Adipocyte (in vitro differentiated cells): ENCODE measurements at places on chromosomes 7 and 10.

GRCh38 chr7:23022258-23022769 lies 8.4 kb upstream of the HYCC1 start:
- DNase-seq: peak; percentile 66

DNA sequence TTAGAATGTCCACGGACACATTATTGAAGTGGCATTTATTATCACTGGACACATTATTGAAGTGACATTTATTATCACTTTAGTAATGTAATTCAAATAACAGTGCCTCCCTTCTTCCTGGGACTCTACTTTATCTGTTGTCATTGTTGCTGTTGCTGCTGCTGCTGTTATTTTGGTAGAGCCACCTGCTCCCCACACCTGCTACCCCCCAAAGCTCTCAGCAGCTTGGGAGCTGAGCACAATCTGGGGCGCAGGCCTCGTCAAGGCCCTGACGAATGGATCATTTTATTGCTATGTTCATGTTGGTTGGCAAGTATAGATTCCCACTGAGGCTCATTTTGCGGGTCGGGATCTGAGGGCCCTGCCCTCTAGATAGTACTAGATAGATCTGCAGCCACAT lies 24.8 kb downstream of the FIGNL1 start:
- no peak for DNase-seq

GRCh38 chr7:127819975-127820731 lies 168.2 kb downstream of the SND1 start:
- DNase-seq: peak; percentile 49

- no peak for DNase-seq
Measured at GRCh38 chr10:48651293-48651692, 33.4 kb upstream of the WDFY4 start.

DNA sequence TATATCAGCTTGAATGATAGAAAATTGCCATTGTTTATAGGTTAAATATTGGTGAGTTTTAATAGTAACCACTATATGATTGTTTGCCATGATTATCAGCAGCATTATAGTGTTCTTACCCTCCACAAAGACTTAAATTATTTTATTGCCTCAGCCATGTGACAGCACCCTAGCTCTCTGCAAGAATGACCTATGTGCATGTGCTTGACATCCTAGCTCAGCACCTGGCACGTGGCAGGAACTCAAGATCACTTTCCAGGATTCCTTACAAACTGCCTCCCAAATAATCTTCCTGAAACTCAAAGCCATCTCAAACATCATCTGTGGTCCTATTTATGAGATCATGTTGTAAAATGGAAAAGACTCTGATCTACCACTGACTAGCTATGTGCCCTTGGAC lies 68.1 kb upstream of the ANKRD30A start:
- DNase-seq: no peak

DNA sequence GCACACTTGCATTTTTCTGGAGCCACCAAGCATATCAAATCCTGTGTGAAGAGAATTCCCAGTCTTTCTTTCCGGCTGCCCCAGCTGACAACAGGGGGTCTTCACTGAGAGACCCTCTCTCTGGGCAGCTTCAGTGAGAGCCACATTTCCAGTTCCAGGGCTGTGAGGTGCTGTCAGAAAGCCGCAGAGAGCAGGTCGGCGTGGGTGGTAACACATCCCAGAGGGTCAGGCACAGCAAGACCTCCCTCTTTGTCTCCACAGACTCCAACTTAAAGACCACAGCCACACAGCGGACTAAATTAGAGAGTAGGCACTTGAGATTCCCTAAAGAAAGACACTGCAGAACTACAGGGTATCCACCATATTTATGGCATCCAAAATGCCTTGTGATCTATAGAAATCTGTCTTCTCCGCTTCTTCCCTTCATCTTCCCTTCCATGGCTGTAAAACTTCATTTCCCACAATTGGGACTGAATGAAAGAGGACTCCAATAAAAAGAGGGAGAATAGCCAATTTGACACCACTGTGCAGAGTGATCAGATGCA lies 116.0 kb upstream of the C7orf33 start:
- no peak for DNase-seq

DNA sequence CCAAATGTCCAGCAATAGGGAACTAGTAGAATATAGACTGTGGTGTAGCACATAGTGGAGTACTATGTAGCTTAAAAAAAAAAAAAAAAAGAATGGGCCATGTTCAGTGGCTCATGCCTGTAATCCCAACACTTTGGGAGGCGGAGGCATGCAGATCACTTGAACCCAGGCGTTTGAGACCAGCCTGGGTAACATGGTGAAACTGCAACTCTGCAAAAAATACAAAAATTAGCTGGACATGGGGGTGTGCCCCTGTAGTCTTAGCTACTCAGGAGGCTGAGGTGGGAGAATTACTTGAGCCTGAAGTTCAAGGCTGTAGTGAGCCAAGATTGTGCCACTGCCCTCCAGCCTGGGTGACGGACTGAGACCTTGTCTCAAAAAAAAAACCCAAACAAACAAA lies 64.4 kb downstream of the CHN2 start:
- no peak for DNase-seq

DNA sequence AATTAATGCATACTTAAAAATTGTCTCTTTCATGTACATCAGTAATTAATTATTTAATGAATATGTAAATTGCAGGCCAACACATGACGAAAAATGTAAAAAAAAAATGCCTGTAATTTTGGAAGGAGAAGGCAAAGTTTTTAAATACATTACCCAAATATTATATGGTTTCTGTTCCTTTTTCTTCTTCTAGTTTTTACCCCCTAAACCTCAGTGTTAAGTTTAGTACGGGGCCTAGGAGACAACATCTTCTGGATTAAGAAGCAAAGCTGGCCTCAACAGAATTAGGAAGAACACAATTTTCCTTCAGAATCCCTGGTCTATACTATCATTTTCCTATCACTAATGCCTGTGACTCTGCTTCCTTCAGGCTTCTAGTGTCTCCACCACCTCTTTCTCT lies 459.3 kb upstream of the NRP1 start:
- no peak for DNase-seq

DNA sequence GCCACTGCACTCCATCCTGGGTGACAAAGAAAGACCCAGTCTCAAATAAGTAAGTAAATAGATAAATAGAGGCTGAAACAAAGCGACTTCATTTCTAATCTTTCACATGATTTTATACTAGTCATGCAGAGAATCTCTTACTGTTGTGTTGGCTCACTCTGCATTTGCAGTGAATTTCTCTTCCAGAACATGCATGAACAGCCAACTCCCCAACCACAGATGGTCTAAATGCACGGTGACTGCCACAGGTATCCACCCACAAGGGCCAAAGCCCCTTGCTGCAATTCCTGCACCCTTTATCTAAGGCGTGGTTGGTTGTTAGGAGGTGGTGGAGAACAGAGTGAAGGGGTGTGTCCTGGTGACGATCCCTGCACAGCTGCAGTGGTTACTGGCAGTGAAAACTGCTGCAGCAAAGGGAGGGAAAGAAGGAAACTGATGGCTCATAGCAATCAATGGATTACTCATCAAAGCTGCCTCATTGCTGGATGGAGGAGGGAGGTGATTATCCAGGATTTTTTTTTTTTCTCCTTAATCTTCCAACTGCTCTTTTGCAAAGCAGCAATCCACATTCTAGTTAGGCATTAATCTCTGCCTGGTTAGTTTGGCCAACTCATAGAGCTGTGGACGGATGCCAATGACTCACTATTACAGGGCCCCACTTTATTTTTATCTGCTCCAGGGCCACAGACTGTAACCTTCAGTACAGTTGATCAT lies 50.6 kb downstream of the PRTFDC1 start:
- peak; percentile 61 for DNase-seq

DNA sequence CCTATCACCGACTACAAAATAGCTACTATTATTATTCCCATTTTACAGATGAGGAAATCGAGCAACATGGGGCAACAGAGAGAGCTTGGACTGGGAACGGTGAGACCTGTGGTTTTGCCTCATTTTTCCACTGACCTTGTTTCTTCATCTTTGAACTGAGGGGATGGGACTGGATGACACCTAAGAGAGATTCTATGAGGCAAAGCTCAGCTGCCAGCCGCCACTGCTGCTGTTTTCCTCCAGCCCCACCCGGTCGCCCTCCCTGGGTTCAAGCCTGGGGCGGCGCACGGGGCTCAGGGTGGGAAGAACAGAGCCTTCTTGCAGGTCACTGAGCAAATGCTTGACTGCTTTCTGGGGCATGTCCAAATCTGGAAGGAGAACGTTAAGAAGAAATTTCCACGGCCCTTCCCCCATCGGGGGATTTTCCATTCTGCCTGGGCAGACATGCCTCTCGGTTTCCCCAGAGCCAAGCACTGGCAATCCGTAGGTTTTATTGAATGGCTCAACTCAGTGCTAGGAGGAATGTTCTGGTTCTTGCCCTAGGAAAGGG lies 12.3 kb downstream of the DDIT4 start:
- no peak for DNase-seq

- peak; percentile 23 for DNase-seq
Measured at GRCh38 chr7:22093001-22093400, 147.3 kb upstream of the CDCA7L start.

- no peak for DNase-seq
Measured at GRCh38 chr10:89348481-89348880, 20.7 kb downstream of the IFIT3 start.

DNA sequence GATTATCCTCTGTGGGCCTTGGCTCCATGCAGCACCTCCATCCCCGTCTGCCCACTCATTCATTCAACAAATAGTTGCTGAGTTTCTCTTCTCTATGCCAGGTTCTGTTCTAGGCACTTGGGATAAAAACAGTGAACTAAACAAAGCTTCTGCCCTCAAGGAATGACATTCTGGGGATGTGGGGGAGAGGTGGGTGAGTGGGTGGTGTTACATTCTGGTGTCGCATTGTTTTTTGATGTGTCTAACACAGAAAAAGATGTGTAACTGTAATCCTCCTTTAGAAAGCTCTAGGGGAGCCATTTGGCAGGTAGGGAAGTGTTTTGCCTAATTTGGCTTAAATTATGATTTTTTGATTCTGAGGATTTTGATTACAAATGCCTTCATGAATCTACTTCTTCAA lies 21.4 kb downstream of the AUTS2 start:
- DNase-seq: no peak

- no peak for DNase-seq
Measured at GRCh38 chr10:130233035-130233360, 96.8 kb downstream of the GLRX3 start.

- DNase-seq: no peak
Measured at GRCh38 chr7:44511236-44511635, 20.8 kb upstream of the NUDCD3 start.

DNA sequence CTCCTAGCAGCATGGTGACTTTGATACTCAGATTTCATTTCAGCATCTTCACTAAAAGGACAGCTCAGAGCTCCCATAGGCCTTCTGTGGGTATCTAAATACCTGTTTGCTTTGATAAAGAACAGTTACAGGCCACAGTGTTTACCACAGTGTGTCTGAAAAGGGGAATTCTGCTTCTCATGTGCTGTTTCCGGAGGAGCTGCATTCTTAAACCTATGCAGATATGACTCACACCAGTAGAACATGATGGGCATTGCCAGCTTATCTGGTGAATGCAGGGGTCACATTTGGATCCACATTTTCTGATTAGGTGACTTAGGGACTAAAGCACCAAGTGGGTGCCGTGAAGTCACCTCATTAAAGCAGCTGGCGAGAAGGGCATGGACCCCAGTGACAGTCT lies 52.6 kb downstream of the TRRAP start:
- DNase-seq: no peak

DNA sequence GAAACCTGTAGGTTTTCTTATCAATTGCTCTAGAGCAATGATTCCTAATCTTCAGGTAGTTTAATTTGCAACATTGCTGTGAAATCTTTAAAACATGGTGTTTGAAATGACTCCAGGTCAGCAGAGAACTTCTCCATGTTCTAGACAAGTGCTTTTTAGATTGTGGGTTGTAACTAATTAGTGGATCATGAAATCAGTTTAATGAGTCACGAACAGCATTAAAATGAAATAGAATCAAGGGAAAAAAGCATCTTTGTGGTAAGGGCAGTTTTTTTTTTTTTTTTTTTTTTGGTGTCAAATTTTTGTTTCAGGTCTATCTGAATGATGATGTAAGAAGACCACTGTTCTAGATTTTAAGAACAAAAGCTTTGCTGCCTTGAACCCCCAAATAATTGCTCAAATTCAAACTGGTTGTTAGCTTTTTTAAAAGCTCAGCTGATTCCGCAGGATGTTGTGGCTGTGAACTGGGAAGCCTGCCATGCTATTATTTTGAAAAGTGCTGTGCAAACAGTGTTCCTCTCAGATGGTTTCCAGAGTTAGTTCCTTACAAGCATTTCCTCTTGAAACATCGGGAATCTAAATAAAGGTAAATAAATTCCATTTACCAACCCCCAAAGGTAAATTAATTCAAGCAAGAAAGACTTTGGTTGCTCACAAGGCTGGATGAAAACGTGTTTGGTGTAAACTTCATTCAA lies 13.1 kb upstream of the PDK4 start:
- peak; percentile 68 for DNase-seq

DNA sequence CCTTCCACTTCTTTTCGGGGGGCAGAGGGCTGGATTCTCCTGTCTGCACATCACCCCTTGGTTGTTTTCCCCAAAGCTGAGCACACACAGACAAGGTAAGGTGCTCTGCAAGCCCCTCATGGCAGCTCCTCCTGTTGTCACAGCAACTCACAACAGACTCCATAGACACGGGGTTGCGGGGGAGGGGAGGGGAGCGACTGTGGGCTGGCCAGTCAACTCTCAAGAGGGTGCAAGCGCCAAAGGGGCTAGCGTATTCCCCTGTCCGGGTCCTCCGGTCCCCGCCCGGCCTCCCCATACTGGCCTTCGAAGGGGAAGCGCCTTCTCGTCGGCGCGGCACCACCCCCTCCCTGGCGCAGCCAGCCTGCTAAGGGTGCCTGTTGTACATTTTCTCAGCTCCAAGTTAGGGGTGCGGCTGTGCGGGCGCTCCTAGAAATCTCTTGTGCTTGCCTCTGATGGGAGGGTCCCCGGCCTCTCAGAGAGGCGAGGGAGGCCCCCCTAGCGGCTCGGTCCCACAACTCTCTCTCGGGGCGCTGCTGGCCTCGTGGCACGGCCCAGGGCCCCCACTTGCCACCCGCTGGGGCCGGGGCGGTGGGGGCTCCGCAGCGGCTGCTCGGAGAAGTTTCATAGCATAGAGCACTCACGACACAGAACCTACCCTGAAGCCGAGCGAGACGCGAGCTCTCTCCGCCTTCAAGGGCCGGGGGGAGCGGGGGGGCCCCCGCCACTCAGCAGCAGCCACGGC lies 498 bp downstream of the RHOBTB1 start:
- DNase-seq: peak; percentile 73

DNA sequence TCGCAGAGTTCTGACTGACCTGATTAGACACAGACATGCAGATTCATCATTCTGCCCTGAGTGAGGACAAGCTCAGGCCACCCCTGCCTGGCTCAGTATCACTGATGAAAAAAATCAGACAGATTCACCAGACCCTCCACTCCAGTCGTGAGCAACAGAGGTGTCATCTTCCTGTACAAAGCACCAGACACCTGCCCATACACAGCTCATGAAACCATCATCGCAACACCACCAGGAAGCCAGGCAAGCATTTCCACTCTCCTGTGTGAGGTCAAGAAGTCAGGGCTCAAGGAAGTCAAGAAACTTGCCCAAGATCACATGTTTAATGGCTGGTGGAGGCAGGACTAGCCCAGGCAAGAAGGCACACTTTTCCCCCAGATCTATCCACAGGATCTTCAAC lies 163.0 kb downstream of the CALN1 start:
- DNase-seq: no peak
